ENCODE measurements at places on chromosomes 11 and 22. TPM values are rescaled to one million over a fixed set of nuclear protein-coding genes. Genes with fewer than 3 reads are reported as not detected.

The PGA5 gene
- not detected for total RNA-seq

DNA sequence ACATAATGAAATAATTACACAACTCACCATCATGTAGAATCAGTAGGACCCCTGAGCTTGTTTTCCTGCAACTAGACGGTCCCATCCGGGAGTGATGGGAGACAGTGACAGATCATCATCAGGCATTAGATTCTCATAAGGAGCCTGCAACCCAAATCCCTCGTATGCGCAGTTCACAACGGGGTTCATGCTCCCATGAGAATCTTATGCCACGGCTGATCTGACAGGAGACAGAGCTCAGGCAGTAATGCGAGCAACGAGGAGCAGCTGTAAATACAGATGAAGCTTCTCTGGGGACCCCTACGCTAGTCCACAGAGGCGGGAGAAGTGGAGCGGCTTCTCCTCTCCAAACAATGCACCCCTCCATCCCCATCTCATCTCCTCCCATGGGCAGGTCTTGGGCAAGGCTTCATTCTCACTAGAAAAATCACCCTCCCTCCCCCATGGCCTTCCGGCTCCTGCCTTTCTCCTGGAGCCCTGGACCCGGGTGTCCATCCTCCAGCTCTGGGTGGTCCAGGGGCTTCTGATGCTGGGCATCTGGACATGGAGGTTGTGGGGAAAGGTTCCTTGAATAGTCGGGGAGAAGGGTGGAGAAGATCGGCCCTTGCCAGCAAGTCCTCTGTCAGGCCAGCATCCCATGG, 16.2 kb upstream of the RAC2 start:
- H3K27me3 ChIP-seq = peaks cover 31% of the 10 kb centered on the region
- no peak overlapping the region for H3K4me3 ChIP-seq
- H3K36me3 ChIP-seq = no peaks in the 10 kb centered on the region
- no peak for DNase-seq

- no peak overlapping the region for H3K4me3 ChIP-seq
- peaks cover 24% of the 10 kb centered on the region for H3K4me1 ChIP-seq
- no peaks in the 10 kb centered on the region for H3K36me3 ChIP-seq
- DNase-seq = no peak
- no peaks in the 10 kb centered on the region for H3K27me3 ChIP-seq
- no peak overlapping the region for H3K27ac ChIP-seq
These were observed 106.0 kb downstream of the NAV2 start for GRCh38 chr11:19818619-19819018.

- H3K4me1 ChIP-seq = peaks cover 43% of the 10 kb centered on the region
- DNase-seq = no peak
- H3K4me3 ChIP-seq = no peak overlapping the region
- H3K27ac ChIP-seq = no peak overlapping the region
- peaks cover 10% of the 10 kb centered on the region for H3K36me3 ChIP-seq
These were observed 9.0 kb downstream of the SPCS2 start for GRCh38 chr11:74957937-74958629.

GRCh38 chr11:13550761-13551160, 55.0 kb upstream of the PTH start:
- peaks cover 18% of the 10 kb centered on the region for H3K27me3 ChIP-seq
- no peaks in the 10 kb centered on the region for H3K36me3 ChIP-seq
- H3K4me3 ChIP-seq = no peak overlapping the region
- H3K27ac ChIP-seq = no peak overlapping the region
- DNase-seq = no peak

DNA sequence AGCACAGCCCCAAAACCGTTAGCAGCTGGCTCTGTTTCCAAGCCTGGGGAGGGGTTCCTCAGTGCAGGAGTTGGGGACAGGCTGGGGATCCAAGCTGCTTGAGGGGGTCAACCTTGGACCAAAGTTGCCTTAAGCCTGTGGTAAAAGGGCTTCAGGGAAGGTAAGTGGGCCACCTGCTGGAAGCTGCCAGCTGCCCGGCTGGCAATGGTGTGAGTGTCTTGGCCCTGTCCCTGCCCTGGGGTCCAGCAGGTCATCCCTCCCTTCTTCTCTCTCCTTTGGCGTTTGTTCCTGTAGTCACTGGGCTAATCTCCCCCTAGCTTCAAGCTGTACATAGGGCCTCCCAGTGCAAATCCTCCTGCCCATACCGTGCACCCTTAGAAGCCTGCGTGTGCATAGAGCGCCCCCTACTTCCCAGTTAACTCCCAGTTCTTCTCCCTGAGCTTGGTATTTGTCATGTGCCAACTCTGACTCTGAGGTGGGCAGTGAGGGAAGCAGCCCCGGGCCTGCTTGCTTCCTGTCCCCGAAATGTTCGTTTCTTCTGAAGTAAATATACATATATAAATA, 4.4 kb downstream of the TMEM258 start:
- peak; percentile 69 for DNase-seq
- no peaks in the 10 kb centered on the region for H3K27me3 ChIP-seq
- peaks cover 78% of the 10 kb centered on the region for H3K36me3 ChIP-seq
- no peak overlapping the region for H3K4me3 ChIP-seq

The MEI1 gene
- 0.68 TPM for total RNA-seq

The GCAT gene
- total RNA-seq = 22.7 TPM

DNA sequence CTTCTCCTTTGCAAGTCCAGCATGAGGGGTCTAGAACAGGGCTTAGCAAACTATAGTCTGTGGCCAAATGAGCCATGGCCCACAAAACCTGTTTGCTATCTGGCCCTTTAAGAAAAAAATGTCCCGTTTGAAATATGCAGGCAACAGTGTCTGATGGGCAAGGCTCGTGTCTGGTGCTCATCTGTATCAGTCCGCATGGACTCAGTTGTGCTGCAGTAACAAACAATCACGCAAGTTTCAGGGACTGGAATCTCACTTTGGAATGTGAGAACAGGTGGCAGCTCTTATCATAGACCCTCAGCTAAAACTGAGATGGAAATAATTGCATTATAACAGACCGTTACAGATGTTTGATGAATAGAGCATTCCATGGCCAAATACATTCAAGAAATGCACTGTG, 19.1 kb upstream of the PVALB start:
- peaks cover 8% of the 10 kb centered on the region for H3K4me1 ChIP-seq
- peaks cover 76% of the 10 kb centered on the region for H3K27me3 ChIP-seq
- DNase-seq = no peak
- no peak overlapping the region for H3K4me3 ChIP-seq

The OR6T1 gene
- total RNA-seq = not detected

DNA sequence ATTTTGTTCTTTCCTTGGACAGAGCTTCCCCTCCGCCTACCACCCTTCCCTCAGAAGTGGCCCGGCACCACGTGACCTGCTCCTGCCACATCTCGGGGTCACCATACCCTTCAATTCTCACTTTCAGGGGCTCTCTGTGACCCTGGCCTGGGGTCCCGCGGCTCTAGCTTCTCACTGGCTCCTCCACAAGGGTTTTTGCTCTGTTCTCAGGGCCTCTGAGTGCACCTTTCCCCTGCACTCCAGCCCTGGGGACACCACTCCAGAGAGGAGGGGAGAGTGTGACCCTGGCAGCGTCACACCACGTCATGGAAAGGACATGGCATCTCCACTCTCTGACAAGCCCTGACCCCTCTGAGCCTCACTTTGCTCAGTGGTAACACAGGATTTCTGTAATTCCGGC, 17.4 kb downstream of the POU2F3 start:
- H3K4me1 ChIP-seq = no peaks in the 10 kb centered on the region
- no peak overlapping the region for H3K4me3 ChIP-seq
- peaks cover 8% of the 10 kb centered on the region for H3K36me3 ChIP-seq
- DNase-seq = no peak
- H3K27me3 ChIP-seq = peaks cover 85% of the 10 kb centered on the region

DNA sequence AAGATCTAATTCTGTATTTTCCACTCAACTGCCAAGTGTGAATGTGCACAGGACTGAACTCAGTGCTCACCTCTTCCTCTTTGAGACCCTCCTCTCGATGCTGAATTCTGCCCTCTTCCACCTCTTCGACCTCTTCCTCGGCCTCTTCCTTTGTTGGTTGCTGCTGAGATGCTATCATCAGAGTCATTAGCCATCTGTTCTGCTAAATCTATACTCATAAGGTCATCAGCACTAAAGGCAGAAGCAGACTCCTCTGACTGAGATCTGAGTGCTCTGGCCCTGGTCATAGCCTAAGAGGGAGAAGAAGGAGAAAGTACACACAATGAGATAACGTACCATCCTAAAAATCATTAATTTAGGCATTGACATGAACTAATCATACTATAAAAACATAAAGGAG, 45.9 kb upstream of the GPR83 start:
- peaks cover 11% of the 10 kb centered on the region for H3K36me3 ChIP-seq
- peaks cover 9% of the 10 kb centered on the region for H3K4me1 ChIP-seq
- no peak overlapping the region for H3K27ac ChIP-seq
- H3K27me3 ChIP-seq = no peaks in the 10 kb centered on the region
- no peak overlapping the region for H3K4me3 ChIP-seq

The OR6A2 gene
- 0.09 TPM for total RNA-seq

- DNase-seq = no peak
- no peaks in the 10 kb centered on the region for H3K27me3 ChIP-seq
- H3K27ac ChIP-seq = no peak overlapping the region
- peaks cover 42% of the 10 kb centered on the region for H3K36me3 ChIP-seq
- no peak overlapping the region for H3K4me3 ChIP-seq
These were observed 32.1 kb downstream of the PPIL2 start for GRCh38 chr22:21697880-21698279.

The RAB3IL1 gene
- total RNA-seq = 0.76 TPM

GRCh38 chr11:6197466-6198200, 1.4 kb upstream of the OR52W1 start:
- no peak overlapping the region for H3K4me3 ChIP-seq
- H3K4me1 ChIP-seq = no peaks in the 10 kb centered on the region
- no peaks in the 10 kb centered on the region for H3K36me3 ChIP-seq
- no peaks in the 10 kb centered on the region for H3K27me3 ChIP-seq

GRCh38 chr22:21067901-21068680, 22.3 kb downstream of the LRRC74B start:
- H3K4me1 ChIP-seq = no peaks in the 10 kb centered on the region
- H3K36me3 ChIP-seq = no peaks in the 10 kb centered on the region
- no peak overlapping the region for H3K27ac ChIP-seq
- no peak for DNase-seq
- no peak overlapping the region for H3K4me3 ChIP-seq

The CACNA1I gene
- 0.07 TPM for total RNA-seq

DNA sequence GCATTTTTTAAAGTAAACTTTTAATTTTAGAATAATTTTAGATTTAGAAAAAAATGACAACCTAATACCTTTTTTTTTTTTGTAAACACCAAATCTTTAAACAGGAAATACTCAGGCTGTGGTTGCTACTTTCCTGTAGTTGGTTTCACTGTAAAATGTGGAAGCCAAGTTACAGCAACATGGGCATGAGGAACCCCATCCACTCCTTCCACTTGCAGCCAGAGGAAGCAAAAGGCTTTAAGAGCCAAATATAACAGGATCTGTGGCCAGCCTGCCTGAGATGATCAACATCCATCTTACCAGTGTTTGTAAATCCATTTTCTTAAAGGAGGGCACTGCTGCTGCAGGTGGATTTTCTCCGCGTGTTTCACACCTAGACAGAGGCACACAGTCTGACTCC, 66.2 kb downstream of the TNRC6B start:
- H3K27me3 ChIP-seq = no peaks in the 10 kb centered on the region
- H3K27ac ChIP-seq = no peak overlapping the region
- peaks cover 15% of the 10 kb centered on the region for H3K36me3 ChIP-seq
- H3K4me3 ChIP-seq = no peak overlapping the region
- no peak for DNase-seq
- H3K4me1 ChIP-seq = peaks cover 32% of the 10 kb centered on the region

GRCh38 chr11:98701541-98701940, 319.2 kb upstream of the CNTN5 start:
- no peaks in the 10 kb centered on the region for H3K4me1 ChIP-seq
- DNase-seq = no peak
- no peak overlapping the region for H3K4me3 ChIP-seq

GRCh38 chr11:11215944-11216343, 137.1 kb downstream of the CSNK2A3 start:
- peaks cover 31% of the 10 kb centered on the region for H3K27me3 ChIP-seq
- peaks cover 4% of the 10 kb centered on the region for H3K36me3 ChIP-seq
- H3K27ac ChIP-seq = no peak overlapping the region
- peak; percentile 74 for DNase-seq
- no peak overlapping the region for H3K4me3 ChIP-seq

- no peak for DNase-seq
- no peak overlapping the region for H3K4me3 ChIP-seq
- H3K27ac ChIP-seq = no peak overlapping the region
- no peaks in the 10 kb centered on the region for H3K4me1 ChIP-seq
These were observed 95.4 kb downstream of the MYO18B start for GRCh38 chr22:25837288-25837900.

DNA sequence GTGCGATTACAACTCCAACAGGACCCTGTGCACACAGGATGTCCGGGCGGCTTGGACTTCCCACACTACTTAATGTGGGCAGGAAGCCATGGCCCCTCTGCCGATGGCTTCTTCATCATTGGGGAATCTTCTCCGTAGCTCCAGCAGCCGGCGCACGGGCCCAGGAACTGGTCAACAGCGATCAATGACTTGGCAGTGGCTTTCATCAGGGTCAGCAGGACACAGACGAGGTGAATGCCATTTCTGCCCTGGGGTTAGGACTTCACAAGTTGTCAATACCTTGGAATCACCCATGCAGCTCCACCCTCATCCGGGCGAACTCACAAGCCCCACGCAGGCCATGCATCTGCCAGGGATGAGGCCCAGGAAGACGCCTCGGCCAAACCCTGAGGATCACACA, 645.7 kb downstream of the BRD1 start:
- H3K36me3 ChIP-seq = no peaks in the 10 kb centered on the region
- no peak for DNase-seq
- H3K4me1 ChIP-seq = no peaks in the 10 kb centered on the region
- H3K27me3 ChIP-seq = no peaks in the 10 kb centered on the region
- H3K27ac ChIP-seq = no peak overlapping the region

GRCh38 chr11:45395947-45396346, 109.8 kb upstream of the SYT13 start:
- H3K4me3 ChIP-seq = no peak overlapping the region
- no peak for DNase-seq
- no peaks in the 10 kb centered on the region for H3K4me1 ChIP-seq
- H3K27ac ChIP-seq = no peak overlapping the region

DNA sequence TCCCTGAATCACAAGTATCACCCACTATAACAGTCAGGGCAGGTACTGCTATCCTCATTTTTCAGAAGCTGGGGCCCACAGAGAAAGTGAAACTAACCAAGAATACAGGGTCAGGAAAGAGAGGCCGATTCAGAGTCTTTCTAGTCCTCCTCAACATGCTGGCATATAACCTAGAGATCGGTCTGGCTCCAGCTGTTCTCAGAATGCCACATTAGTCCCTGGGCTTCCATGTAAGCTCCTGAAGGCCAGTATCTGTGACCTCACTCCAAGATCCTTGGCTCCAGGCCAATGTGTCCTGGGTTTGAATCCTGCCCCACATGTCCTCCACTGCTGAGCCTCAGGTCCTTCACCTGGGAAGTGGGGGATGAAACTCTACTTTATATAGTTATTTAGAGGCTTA, 50.4 kb downstream of the TENM4 start:
- no peaks in the 10 kb centered on the region for H3K4me1 ChIP-seq
- no peak for DNase-seq
- no peak overlapping the region for H3K27ac ChIP-seq
- H3K27me3 ChIP-seq = peaks cover 26% of the 10 kb centered on the region
- no peak overlapping the region for H3K4me3 ChIP-seq
- no peaks in the 10 kb centered on the region for H3K36me3 ChIP-seq
